CD4-positive, alpha-beta T cell treated with Interleukin-4 for 4 hours (primary cell): ENCODE measurements at places on chromosomes 2 and 18.

DNA sequence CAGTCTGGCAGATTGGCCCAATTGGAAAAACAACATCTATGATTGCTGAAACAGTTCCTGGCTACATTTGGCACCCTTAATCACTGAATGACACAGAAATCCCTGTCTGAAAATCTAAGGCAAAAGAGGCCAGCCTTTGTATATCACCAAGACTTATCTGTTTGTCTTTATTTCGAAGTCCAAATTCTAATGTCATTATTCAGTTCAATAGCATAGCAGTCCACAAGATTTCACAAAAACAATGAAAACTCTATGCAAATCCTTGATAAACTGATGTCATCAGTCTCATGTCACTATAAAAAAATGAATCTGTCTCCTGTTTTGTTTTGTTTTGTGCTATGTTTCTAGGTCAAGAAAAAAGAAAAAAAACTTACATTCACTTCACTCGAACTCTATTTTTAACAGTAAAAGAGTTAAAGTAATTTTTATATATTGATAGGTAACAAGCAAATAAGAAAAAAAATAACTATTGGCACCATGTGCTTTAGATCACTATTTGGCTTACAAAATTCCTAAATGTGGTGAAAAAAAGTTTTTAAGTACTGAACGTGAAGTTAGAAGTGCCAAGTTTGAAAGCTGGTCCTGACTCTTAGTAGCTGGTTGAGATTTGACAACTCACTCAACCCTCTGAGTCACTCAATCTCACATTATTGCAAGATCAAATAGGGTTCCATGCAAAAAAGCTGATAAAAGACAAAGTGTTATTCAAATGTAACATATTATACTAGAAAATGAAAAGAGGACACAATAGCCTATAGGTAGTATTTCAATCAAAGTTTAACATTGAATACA, 359.3 kb downstream of the IRS1 start:
- no peak for DNase-seq

- no peak for DNase-seq
Observed at GRCh38 chr2:136874258-136874657, 108.9 kb downstream of the THSD7B start.

- DNase-seq, result no peak
Observed at GRCh38 chr2:184685999-184686841, 87.9 kb downstream of the ZNF804A start.

DNA sequence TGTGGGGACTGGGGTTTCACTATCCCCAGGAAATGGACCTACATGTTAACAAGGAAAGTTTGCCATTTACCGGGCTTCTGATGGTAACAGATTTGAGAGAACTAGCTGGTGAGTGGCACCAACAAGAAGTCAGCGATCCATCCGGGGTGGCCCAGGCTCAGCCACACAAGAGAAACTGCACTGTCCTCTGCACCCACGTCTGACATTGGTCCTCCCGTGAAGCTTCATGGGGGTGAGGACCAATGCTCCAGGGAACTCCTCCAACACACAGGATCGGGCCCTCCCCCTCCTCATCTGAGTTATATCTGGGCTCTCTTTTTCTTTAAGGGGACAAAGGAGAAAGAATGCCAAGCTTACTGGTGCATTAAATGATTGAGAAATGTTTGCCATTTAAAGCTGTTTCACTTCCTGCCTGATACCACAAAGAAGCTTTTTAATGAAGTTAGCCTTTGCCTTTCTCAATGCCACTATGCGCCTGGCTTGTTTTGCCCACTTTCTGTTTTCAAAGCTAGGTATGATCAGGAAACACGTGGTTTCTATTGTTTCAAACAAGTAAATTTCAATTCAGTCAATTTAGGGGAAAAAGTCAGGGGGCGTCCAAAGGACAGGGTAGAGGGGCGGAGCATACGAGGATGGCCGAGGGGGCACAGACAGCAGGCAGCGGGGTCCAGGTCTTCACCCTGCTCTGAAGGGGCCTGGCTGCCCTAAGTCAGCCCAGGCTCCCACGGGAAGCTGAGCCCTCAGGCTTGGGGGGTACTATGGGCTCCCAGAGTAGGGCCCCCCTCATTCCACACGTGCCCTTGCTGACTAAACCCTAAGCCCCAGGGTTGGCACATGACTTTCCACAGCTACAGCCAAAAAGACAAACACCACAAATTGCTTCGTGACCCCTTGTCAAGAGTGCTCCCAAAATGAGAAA, 204.0 kb upstream of the ID2 start:
- DNase-seq, result peak; percentile 65

DNA sequence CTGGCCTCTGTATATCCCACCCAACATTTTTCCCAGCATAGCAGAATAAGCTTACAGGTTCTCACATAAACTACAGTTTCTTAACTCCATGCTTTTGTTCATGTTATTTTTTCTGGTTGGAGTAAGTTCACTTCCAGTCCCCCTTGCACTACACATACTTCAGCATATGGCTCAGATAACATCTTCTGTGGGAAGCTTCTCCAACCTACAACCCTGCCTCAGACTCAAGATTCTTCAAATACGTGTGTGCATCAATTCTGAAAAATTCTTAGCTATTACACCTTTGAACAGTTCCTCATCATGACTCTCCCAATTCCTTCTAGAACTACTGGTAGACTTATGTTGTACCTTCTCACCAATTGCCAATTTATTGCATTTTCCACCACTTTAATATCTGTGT, 7.5 kb upstream of the CPLX4 start:
- no peak for DNase-seq
